T-cell (primary cell): ENCODE measurements at places on chromosomes 1 and 21.
A peak's percentile ranks its signal among the peaks of the same experiment; 100 is the strongest.

- no peak overlapping the region for H3K27ac ChIP-seq
- peaks cover 11% of the 10 kb centered on the region for H3K27me3 ChIP-seq
- no peak overlapping the region for H3K4me3 ChIP-seq
- no peaks in the 10 kb centered on the region for H3K36me3 ChIP-seq
- no peak for DNase-seq
Observed at GRCh38 chr21:39120876-39121599, 62.2 kb downstream of the PSMG1 start.

- DNase-seq, result no peak
- no peak overlapping the region for H3K27ac ChIP-seq
- H3K27me3 ChIP-seq, result no peaks in the 10 kb centered on the region
- no peak overlapping the region for H3K4me3 ChIP-seq
Observed at GRCh38 chr1:179177182-179177581, 52.3 kb downstream of the ABL2 start.

DNA sequence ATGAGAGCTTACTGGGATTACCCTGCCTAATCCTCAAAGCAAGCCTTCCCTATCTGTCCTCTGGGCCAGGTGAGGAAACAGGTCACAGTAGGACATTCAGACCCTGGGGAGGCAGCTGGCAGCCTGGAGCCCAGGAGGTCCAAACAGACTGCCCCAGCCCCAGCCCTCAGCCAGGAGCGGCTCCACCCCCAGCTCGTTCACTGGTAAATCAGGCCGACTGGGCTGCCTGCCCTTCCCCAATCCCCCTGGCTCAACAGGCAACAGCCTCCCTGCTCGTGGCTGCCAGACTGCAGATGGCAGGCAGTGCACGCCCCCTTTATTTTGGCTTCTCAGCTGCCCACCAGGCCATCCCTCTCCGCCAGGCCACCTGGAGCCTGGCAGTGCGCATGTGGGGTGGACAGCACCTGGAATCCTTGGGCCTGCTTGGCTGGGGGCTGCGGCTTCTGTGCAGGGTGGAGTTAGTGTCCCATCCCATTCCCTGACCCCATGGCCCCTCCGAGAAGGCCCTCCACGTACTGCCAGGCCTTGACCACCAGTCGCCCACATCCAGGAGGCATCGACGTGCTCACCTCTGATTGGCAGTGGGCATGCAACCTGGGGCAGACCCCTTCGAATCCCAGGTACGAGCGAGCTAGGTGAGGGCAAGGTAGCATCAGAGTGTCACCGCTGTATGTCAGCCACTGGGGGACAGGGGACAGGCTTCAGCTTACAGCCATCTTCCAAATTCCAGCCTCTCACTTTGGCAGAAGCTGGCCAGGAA is 11.2 kb upstream of the ZNF670 start:
- H3K27ac ChIP-seq, result no peak overlapping the region
- DNase-seq, result no peak
- H3K4me3 ChIP-seq, result no peak overlapping the region
- H3K36me3 ChIP-seq, result no peaks in the 10 kb centered on the region
- no peaks in the 10 kb centered on the region for H3K4me1 ChIP-seq

GRCh38 chr1:31051611-31052010 is 13.9 kb downstream of the PUM1 start:
- no peak for DNase-seq
- H3K4me3 ChIP-seq, result no peak overlapping the region
- H3K27me3 ChIP-seq, result no peaks in the 10 kb centered on the region
- peaks cover 39% of the 10 kb centered on the region for H3K36me3 ChIP-seq
- H3K4me1 ChIP-seq, result peaks cover 55% of the 10 kb centered on the region
- no peak overlapping the region for H3K27ac ChIP-seq

GRCh38 chr1:54465351-54465811 is 59.2 kb upstream of the SSBP3 start:
- H3K4me1 ChIP-seq, result peaks cover 12% of the 10 kb centered on the region
- H3K27me3 ChIP-seq, result no peaks in the 10 kb centered on the region
- H3K36me3 ChIP-seq, result no peaks in the 10 kb centered on the region
- H3K27ac ChIP-seq, result no peak overlapping the region
- no peak for DNase-seq

- no peaks in the 10 kb centered on the region for H3K27me3 ChIP-seq
- DNase-seq, result no peak
- H3K4me3 ChIP-seq, result no peak overlapping the region
- H3K4me1 ChIP-seq, result no peaks in the 10 kb centered on the region
- no peaks in the 10 kb centered on the region for H3K36me3 ChIP-seq
Observed at GRCh38 chr1:190323530-190323929, 154.1 kb downstream of the BRINP3 start.

DNA sequence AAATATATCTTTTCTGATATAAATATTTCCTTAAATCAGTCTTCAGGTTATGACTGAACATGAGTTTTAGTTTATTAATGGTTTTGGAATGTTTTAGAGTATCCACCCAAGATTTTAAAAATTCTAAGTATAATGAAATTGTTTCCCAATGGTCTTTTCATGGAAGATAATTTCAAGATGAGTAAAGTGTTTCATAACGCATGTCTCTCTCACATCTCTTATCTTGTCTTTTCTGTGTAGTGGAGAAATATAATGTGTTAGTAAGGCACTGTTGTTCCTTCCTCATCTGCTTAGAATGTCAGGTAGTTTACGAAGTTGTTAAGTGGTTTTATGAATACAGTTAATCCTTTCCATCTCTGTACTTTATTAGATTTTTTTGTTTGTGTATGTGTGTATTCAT is 49.6 kb downstream of the PLA2G4A start:
- H3K27ac ChIP-seq, result no peak overlapping the region
- H3K4me1 ChIP-seq, result no peaks in the 10 kb centered on the region
- H3K27me3 ChIP-seq, result no peaks in the 10 kb centered on the region
- DNase-seq, result no peak
- H3K36me3 ChIP-seq, result no peaks in the 10 kb centered on the region
- no peak overlapping the region for H3K4me3 ChIP-seq

DNA sequence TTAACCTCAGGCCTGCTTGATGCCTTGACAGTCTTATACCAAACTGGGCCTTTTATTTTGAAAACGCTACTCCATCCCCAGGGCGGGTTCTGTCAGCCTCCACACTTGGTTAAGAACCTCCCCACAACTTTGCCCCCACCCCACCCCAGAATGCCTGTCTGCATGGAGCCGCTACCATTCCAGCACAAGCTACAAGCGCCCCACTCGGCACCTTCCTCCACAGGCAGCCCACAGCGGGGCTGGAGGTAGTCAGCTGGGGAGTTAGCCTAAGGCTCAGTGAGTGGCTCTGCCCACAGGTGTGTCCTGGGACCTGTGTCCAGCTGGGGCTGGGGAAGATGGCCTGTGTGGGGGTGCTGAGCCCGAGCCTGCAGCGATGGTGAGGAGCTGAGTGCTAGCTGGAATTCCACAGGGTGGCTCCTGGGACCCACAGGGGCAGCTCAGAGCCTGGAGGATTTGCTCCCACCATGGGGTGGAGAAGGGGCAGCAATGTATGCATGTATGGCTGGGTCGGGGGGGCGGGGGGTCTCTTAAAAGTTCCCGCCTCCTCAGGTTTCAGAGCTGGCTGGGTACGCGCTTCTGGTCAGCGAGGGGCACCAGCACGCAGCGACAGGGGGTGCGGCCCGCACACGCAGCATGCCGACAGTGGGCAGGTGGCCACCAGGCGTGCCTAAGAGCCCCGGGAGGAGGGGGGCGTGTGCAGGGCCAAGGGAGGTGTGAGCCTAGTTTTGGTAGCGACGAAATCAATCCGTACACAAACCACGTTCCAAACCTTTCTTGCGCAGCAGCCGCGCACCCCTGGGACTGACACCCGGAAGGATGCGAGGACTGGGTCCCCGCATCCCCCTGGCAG is 917 bp downstream of the ETNK2 start:
- H3K36me3 ChIP-seq, result no peaks in the 10 kb centered on the region
- H3K27me3 ChIP-seq, result no peaks in the 10 kb centered on the region
- H3K4me3 ChIP-seq, result peak overlapping the region; percentile 59
- DNase-seq, result peak; percentile 26
- no peaks in the 10 kb centered on the region for H3K4me1 ChIP-seq

- no peaks in the 10 kb centered on the region for H3K27me3 ChIP-seq
- no peak for DNase-seq
- H3K36me3 ChIP-seq, result no peaks in the 10 kb centered on the region
- H3K4me3 ChIP-seq, result no peak overlapping the region
Observed at GRCh38 chr1:2880086-2880485, 78.6 kb upstream of the TTC34 start.

- no peak overlapping the region for H3K4me3 ChIP-seq
- no peak for DNase-seq
- H3K4me1 ChIP-seq, result peaks cover 9% of the 10 kb centered on the region
- no peaks in the 10 kb centered on the region for H3K36me3 ChIP-seq
Observed at GRCh38 chr1:240616018-240616417, 4.1 kb upstream of the GREM2 start.

- H3K4me1 ChIP-seq, result peaks cover 16% of the 10 kb centered on the region
- peaks cover 78% of the 10 kb centered on the region for H3K27me3 ChIP-seq
- H3K27ac ChIP-seq, result no peak overlapping the region
- no peaks in the 10 kb centered on the region for H3K36me3 ChIP-seq
- H3K4me3 ChIP-seq, result peak overlapping the region; percentile 73
Observed at GRCh38 chr1:11479375-11479979, 522 bp downstream of the DISP3 start.

- no peaks in the 10 kb centered on the region for H3K27me3 ChIP-seq
- H3K4me1 ChIP-seq, result no peaks in the 10 kb centered on the region
- no peak overlapping the region for H3K4me3 ChIP-seq
Observed at GRCh38 chr1:83561346-83561745, 437.6 kb downstream of the TTLL7 start.

- no peaks in the 10 kb centered on the region for H3K4me1 ChIP-seq
- H3K27me3 ChIP-seq, result no peaks in the 10 kb centered on the region
- no peak overlapping the region for H3K4me3 ChIP-seq
- no peak overlapping the region for H3K27ac ChIP-seq
- no peaks in the 10 kb centered on the region for H3K36me3 ChIP-seq
Observed at GRCh38 chr1:220803401-220804201, 16.9 kb downstream of the MTARC1 start.

GRCh38 chr1:230820568-230820967 is 47.8 kb downstream of the C1orf198 start:
- H3K27me3 ChIP-seq, result peaks cover 12% of the 10 kb centered on the region
- H3K4me1 ChIP-seq, result no peaks in the 10 kb centered on the region
- DNase-seq, result no peak
- no peaks in the 10 kb centered on the region for H3K36me3 ChIP-seq
- no peak overlapping the region for H3K4me3 ChIP-seq

DNA sequence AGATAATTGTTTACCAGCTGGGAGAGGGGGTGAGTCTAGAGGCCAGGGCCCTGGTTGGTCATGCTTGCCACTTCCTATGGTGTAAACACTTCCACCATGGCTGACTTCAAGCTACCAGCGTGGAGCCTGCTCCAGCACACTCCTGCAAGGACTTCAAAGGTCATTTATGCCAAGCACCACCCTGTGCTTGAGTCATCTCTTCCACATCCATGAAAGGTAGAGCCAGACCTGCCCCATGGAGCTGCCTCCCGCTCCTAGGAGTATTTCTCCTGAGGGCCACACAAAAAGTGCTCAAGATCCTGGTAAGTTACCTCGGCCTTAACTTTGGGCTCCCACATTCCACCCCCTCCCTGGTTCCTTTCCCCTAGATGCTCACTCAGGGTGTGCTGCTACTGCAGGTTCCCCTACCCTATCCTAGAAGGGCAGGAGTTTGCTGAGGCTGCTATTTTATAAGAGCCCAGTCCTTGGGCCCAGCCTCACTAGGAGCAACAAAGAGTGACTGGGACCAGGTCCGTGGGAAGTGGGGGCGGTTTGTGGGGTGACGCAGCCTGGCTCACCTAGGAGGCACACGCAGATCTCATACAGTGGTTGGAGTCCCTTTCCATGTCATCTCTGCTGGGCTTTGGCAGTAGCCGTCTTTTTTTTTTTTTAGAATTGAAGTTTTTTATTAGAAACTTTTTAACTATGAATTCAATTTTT is 2.4 kb downstream of the RAB7B start:
- no peak for DNase-seq
- H3K4me1 ChIP-seq, result no peaks in the 10 kb centered on the region
- no peak overlapping the region for H3K4me3 ChIP-seq
- no peak overlapping the region for H3K27ac ChIP-seq
- H3K27me3 ChIP-seq, result no peaks in the 10 kb centered on the region

DNA sequence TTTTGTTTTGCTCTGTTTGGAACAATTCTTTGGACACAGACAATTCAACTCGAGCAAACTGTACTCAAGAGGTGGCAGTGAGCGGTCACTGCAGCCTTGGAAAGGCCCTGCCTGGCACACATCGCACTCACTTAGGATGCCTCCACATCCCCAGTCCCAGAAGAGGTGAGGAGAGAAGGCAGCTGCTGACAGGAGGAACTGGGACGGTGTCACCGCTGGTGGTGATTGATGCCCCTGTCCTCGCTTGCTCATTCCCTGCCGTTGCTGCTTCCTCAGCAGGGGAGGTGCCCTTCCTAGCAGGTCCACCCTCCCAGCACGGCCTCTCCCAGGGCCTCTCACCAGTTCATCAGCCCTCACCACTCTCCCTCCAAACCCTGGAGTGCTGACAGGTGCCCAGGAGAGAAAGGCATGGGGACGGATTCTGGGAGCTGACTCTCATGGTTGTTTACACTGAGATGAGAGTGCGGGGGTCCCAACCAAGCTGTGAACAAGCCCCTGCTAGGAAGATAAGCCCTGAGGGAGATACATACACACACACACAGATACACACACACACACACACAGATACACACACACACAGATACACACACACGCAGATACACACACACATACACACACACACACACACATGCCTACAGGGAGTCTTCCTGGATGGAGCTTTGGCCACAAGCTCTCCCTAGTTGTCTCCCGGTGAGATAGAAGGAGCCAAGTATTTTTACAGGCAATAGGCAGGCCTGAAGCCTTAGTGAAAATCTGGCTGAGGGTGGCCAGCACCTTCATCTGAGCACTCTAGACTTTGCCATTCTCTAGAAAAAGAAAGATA is 101.1 kb downstream of the CDC7 start:
- DNase-seq, result no peak
- no peaks in the 10 kb centered on the region for H3K4me1 ChIP-seq
- no peak overlapping the region for H3K27ac ChIP-seq
- no peak overlapping the region for H3K4me3 ChIP-seq

DNA sequence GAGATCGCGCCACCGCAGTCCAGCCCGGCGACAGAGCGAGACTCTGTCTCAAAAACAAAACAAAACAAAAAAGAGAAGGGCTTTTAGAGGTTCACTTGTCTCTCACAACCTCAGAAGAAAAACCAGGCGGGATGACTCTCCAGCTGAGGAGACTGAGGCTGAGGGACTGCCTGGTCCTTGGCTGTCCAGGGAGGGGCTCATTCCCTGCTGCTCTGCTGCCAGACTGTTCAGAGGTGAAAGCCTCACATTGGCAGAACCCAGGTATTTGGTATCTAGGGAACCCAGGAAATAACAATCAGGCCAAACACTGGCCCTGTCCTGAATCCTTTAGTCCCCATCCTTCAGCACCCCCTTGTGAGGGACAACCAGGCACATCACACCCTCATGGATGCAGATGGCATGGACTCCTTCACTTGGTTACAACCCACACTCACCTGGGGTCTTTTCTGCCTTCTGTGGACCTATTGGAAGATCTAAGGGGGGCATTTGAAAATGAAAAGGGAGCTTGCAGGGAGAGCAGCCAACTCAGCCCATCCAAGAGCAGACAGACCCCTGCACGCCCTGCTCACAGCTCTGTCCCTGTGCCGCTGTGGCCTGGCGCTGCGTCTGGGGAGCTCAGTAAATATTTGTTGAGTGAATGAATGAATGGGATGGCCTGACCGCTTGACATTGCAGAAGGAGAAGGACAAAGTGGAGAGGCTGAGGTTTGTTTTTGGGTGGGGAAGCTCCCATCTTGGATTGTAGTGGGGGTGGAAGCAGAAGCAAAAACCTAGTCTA is 33.4 kb downstream of the CD247 start:
- peaks cover 95% of the 10 kb centered on the region for H3K4me1 ChIP-seq
- no peaks in the 10 kb centered on the region for H3K27me3 ChIP-seq
- DNase-seq, result no peak
- H3K36me3 ChIP-seq, result peaks cover 7% of the 10 kb centered on the region
- H3K4me3 ChIP-seq, result peak overlapping the region; percentile 8
